Renal cortex interstitium (tissue), 15 donors: ENCODE measurements at places on chromosomes 7 and 10.
A peak's percentile ranks its signal among the peaks of the same experiment; 100 is the strongest.

DNA sequence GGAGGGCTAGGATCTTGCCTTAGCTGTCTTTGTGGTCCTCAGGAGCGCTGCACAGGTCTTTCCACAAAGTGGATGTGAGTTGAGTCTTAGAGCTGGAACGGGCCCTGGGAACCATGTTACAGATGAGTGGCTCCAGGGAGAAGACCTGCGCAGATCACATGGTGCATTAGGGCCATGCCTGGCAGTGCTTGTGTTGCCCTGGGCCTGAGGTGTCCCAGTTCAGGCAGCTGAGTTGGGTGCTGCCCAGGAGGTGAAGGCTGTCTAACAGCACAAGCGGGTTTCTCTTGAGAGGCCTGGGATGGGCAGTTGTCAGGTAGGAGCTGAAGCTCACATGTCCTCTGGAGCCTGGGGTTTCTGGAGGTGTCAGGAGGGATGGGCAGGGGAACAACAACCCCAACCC, 33.7 kb upstream of the ANKRD2 start:
- DNase-seq, result no peak

DNA sequence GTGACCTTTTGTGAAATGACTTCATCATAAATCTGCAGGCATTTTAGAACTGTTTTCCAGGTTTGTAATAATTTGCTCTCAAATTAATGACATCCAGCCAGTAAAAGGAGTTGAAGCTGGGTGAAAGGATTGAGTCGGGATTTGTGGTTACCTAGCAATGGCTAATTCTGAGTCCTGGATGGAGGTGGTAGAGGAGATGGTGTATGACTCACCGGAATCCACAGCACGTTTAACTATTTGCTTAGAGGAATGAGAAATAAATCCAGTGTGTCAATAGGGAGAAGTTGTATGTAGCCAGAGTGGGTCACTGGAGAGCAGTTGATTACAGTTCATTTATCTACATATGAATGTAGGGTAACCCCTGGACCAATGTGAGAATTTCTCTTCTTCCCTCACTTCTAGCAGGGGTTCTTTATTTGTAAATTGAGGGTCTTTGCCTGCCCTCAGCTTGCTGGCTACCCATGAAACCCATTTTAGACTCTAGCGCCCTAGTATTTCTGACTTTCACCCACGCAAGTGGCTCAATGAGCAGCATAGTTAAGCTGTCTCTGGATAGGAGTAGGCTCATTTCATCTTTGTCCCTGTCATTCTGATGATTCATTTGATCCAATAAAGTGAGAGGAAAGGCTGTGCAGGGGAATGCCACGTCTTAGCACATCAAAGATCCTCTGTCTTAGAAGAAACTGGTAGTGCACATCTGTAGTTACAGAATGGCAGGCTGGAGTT, 547.8 kb downstream of the SORCS3 start:
- peak; percentile 15 for DNase-seq

DNA sequence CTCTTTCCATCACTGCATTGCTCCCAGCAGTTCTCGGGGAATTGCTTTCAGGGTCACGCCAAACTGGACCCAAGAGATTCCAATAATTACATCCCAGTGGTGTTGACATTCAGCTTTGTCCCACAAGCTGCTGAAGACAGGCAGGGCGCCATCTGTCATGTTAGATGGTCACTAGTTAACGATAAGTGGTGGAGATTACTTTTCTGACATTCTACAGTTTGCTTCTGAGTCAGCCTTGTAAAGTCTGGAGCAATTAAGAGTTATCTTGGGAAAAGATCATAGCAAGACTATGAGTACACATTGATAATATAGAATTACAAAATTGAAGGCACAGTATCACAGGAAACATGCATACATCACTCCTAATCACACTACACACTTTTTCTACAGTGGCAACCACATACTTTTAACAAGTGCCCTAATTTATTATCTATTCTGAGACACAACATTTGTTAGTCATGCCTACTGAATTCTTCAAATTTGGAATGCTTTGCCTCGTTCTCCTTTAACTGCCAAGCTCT, 41.9 kb downstream of the SEMA3C start:
- no peak for DNase-seq

GRCh38 chr10:93671042-93671441, 31.4 kb downstream of the FRA10AC1 start:
- DNase-seq, result no peak

GRCh38 chr10:97715259-97715874, 1.8 kb downstream of the MARVELD1 start:
- no peak for DNase-seq

GRCh38 chr10:93813507-93814465, 56.0 kb downstream of the LGI1 start:
- no peak for DNase-seq

- no peak for DNase-seq
Observed at GRCh38 chr7:45060295-45060694, 28.5 kb downstream of the NACAD start.

- no peak for DNase-seq
Observed at GRCh38 chr10:54900584-54900983, 99.6 kb upstream of the PCDH15 start.

- DNase-seq, result no peak
Observed at GRCh38 chr10:557792-558328, 131.6 kb downstream of the DIP2C start.

DNA sequence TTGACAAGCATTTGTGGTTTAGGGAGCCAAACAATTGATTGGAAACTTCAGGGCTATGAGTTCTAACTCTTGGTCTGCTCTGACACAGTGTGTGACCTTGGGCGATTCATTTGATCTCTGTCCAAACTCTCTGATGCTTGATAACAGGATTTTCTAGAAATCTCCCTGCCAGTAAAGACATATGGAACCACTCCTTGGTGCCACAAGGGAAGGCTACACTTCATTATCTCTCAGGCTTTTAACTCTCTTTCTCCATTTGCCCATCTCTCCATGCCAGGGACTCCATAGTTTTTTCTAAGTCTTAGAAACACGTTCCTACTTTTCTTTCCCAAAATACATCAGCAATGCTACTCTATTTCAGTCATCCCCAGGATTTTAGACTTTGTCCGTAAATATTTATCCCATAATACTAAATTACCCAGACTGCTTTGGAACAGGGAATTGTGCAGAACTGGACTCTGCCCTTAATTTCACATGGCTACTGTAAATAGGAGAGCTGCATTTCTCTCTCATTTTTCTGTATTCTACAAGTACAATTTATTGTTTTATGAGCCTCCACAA, 488.2 kb downstream of the SUGCT start:
- no peak for DNase-seq

DNA sequence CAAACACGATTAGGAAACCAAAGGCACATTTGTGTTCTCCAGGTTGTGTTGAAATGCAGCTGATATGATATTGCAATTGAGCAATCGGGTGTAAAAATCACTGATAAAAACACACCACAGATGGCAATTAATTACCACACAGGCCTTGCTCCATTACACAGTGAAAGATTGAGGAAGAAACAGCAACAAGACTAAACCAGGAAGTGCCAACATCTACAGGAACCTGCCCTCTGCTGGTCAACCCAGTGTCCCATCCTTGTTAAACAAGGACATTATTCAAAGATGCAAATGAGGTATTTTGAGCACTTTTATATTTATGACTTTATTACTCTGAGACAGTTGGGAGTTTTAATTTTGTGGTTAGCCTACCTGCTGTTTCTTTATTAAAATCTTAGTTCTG, 765.6 kb upstream of the GHITM start:
- no peak for DNase-seq

DNA sequence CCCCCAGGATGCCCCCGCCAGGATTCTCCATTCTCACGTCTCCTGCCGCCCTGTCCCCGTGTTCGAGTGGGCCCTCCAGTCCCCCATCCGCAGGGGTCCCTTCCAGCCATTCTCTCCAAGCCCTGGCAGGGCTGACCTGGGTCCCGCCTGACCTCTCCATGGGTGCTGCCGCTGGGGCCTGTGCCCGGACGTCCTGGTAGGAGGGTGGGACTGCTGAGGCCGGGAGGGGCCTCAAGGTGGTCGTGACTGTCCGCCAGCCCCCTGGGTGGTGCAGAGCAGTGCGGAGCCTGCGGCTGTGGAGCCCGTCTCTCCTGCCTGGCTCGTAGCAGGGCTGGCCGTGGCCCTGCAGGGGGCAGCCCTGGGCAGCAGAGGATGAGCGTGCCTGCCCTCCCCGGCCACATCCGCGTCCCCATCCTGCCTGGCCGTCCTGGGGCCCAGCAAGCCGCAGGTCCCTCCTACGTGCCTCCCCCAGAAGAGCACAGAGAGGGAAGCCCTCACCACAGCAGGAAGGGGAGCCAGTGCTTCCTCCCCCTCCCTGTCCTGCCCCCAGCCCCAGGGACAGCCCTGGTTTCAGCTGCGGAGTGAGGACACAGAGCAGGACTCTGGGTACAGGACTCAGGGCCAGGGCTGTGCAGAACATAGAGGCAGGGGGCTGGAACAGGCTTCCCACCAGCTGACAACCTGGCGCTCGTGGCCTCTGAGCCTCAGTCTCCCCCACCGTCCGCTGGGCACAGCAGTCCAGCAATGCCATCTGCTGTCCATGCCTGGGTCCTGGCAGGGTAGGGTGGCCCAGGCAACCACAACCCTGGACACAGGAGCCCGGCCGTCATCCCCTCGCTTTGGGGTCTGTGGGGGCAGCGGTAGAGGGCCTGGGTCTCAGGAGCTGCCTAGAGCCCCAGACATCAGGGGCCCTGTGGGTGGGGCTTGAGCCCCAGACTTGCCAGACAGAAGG, 1.5 kb upstream of the GRIFIN start:
- no peak for DNase-seq

DNA sequence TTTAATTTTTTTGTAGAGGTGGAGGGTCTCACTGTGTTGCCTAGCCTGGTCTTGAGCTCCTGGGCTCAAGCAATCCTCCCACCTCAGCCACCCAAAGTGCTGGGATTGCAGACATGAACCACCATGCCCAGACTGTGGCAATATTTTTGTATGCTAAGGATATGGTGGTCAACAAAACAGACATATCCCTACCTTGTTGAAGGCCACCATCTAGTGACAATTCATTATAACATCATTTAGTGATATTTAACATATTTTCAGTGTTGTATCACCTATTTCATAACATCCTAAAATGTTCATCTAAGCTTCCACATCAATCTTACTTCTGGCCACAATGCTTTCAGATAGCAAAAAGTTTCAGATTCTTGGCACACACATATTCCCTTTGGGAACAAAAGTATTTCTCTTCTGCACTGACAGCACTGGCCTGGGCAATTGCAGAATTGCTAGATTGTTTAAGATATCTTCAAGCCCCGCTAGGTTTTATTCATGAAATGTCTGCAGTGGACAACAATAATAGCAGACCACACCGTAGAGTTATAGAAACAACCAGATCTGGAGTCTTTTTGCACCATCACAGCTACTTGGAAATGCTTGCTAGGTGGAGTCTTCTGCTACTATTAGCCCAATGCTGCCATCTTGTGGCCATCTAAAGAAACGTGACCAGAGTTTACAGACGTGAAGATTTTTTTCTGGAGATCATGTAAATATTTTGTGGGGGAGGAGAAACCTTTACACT, 58.4 kb downstream of the DNAJC12 start:
- DNase-seq, result peak; percentile 66

- DNase-seq, result no peak
Observed at GRCh38 chr7:120877701-120878100, 19.8 kb upstream of the TSPAN12 start.

DNA sequence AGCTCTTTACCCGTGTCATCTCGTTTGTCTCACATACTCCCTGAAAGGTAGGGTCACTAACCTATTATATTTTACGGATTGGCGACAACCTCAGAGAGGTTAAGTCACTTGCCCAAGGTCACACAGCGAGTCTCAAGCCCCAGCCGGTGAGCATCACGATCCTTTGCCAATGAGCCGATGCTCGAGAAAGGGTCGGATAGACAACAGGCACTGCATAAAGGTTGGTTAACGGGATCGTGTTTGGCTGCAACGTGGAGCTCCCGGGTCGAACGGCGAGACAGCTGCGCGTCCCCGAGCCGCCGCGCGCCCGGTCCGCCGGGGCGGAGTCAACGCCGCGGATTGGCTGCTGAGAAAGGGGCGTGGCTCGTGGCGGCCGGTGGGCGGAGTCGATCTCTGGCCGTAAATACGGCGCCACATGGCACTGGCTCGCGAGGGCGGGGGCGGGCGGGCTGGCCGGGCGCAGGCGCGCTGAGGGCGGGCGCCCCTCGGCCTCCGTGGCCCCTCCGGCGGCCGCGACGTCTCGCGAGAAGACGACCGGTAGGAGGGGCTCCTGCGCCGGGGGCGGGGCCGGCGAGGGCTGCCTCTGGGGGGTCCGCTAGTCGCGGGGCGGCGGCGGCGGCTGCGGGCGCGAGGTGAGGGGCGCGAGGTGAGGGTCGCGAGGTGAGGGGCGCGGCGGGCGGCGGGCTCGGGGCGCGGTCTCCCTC, at the start of gene CHST12:
CHST12 (plus strand) TSS at position 598 of the 704 bp plus-strand sequence. CDS start 29,029 bp downstream, outside the sequence.
- peak; percentile 89 for DNase-seq

DNA sequence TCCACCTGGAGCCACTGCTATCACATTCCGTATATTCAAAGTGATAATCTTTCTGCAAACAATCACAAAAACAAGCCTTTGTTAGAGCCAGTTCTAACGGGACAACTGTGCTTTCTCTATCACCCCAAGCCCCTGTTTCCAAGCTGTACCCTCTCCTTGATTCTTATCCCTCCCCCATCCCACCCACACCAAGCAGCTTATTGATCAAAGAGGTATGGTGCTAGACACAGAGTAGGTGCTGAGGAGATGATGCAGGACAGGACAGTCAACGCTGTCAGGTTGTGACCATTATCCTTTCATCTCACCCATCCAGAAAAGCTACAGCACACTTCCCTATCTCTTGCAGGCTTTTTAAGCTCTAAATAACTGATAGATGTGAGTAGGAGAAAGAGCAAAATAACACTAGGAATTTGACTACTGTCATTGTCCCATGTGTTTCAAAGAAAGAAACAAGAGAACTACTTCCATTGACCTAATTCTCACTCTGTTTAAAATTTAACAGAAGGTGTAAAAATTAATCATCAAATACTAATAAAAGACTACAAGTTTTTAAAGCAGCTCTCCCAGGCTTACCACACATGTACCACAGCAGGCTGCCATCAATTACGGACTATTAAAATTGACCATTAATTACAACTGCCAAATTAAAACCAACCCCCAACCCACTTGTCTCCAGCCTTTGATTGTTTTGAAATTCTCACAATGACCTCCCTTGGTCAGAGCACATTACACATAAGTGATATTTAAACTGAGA, 94.3 kb downstream of the ELAPOR2 start:
- DNase-seq, result no peak

DNA sequence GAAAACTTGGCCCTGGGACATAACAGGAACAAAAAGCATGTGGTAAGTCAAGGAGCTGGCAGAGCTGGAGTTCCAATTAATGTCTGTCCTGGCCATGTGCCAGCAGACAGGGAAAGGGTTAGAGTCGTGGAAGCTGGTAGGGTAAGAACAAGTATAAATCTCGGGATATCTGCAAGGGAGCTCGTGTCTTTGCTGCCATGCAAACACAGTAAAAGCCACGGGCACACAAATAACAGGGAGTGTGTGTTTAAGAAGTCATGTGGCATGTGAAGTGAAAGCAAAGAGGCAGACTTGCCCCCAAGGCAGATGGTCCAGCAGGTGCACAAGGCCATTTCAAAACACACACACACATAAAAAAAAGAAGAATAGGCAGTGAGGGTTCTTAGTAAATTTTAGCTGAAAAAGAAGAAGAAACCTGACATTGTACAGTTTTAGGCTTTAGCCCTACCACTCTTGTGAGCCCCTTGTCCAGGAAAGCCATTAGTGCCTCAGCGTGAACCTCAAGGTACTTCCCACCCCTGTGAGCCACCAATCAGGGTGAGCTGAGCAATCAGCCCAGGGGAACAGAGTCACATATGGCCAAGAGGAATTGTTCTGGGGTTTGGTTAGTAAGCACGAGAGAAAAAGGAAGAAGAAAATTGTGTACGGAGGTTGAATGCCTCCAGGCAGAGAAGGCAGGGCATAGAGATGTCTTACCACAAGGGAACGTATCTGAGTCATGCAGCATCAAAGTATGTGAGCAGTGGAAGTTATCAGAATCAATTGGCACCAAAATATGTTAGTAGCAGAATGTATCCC, 32.8 kb upstream of the ARHGAP12 start:
- DNase-seq, result no peak
